NCI-H524 (cell line): ENCODE measurements at places on chromosomes 7 and 10.

DNA sequence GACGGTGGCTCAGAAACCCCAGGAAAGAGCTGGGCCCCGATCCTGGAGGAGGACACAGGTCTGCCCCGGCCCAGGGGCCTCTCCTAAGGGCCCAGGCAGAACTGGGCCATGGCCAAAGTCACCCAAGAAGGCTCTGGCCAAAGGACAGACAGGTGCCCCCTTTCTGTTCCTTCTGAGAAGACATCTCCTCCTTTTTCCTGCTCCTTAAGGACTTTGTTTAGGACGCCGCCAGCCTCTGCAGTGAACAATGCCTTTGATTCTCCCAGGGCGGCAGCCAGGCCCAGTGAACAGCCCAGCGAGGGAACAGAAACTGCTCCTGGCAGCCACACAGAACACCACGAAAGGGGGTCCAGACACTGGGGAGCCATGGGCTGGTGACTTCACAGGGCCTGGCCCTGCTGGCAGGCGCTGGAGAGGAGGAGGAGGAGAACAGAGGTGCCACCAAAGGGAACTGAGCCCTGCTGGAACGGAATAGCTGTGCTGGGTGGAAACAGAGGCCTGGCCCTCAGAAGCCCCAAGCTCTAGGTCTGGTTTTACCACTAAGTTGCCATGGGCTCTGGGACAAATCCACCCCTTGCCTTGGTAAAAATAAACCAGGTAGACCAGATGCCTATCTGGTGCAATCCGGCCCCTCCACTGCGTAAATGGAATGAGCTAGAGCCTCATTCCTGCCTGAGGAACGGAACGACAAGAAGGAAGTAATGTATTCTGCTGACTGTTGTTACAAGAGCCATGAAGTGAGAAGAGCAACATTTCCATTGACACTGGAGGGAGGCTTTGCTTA lies 163.3 kb upstream of the RHEB start:
- DNase-seq = no peak

- DNase-seq = no peak
Measured at GRCh38 chr10:69088471-69088769, 517 bp downstream of the SRGN start.

GRCh38 chr10:43939939-43940820 lies 291.5 kb upstream of the ZNF32 start:
- peak; percentile 83 for DNase-seq

DNA sequence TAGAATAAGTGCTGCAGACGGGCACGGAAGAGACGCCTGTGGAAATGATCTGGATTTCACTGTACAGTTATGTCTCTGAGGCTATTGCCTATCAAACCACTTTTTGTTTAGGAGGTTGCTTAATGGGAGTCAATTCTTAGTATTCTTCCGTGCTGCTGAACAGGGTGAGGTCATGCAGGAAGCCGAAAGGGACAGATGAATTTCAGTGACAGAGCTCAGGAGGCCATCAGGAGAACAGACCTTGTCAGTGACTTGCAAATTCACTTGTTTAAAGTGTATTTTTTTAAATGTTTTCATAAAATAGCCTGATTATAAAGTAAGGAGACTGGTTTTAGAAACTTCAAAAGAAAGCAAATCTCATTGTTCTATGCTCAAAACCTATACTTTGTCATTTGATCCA lies 58.9 kb downstream of the XRCC2 start:
- DNase-seq = no peak
